K562 (cell line): ENCODE measurements at places on chromosomes 4 and X. TPM values are rescaled to one million over a fixed set of nuclear protein-coding genes. Genes with fewer than 3 reads are reported as not detected.

- no peak for DNase-seq
- no peaks in the 10 kb centered on the region for H3K36me3 ChIP-seq
- H3K27ac ChIP-seq = no peak overlapping the region
- no peaks in the 10 kb centered on the region; the same call in 2 of the 3 replicates for H3K4me1 ChIP-seq
- no peaks in the 10 kb centered on the region for H3K27me3 ChIP-seq
These were observed 69.4 kb upstream of the ACSL1 start for GRCh38 chr4:184895012-184895695.

DNA sequence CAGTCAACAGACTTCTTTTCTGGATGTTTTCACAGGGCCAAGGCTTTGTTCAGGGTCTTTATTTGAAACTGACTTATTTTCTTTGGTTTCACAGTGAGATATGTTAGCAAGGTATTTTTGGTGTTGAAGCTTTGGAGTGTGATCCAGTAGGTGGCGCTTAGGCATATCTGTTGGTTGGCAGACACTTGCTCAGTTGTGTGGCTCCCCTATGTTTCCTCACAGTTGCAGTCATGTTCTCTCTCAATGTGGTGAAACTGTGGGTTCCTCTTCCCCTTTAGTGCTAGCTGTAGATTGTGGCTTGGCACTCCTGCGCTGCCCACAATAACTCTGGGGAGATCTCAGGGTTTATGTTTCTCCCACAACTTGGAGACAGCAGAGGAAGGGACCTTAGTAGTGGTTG lies 460.8 kb downstream of the SLITRK2 start:
- H3K27ac ChIP-seq = no peak overlapping the region
- no peak for DNase-seq
- H3K36me3 ChIP-seq = no peaks in the 10 kb centered on the region
- H3K4me3 ChIP-seq = no peak overlapping the region
- no peaks in the 10 kb centered on the region for H3K27me3 ChIP-seq
- H3K4me1 ChIP-seq = no peaks in the 10 kb centered on the region

- no peaks in the 10 kb centered on the region for H3K4me1 ChIP-seq
- no peak for DNase-seq
- no peaks in the 10 kb centered on the region for H3K36me3 ChIP-seq
These were observed 258.8 kb downstream of the ARHGAP24 start for GRCh38 chr4:85733798-85734197.

- H3K27ac ChIP-seq = no peak overlapping the region
- no peak overlapping the region for H3K4me3 ChIP-seq
- no peaks in the 10 kb centered on the region for H3K36me3 ChIP-seq
- DNase-seq = no peak
- peaks cover 20% of the 10 kb centered on the region for H3K4me1 ChIP-seq
These were observed 24.1 kb downstream of the FGFRL1 start for GRCh38 chr4:1035510-1035909.

DNA sequence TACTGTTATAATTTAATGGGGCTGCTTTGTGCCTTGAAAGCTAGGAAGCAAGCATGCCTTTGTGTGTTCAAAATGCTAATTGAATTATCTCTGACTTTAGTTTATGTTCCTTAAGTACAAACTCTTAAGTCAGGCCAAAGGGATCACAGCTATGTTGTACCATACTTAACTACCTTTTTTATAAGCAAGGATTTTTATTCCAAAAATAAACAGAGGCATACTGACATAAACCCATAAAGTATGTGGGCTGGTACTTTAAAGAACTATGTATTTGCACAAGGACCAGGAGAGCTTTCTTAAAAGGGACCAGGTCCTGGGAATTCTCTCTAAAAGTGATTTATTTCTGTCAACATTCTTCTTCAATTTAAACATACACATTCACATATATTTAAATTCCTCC lies 57.8 kb upstream of the HCCS start:
- no peaks in the 10 kb centered on the region for H3K4me1 ChIP-seq
- H3K27me3 ChIP-seq = no peaks in the 10 kb centered on the region
- no peak for DNase-seq
- no peaks in the 10 kb centered on the region for H3K36me3 ChIP-seq
- H3K4me3 ChIP-seq = no peak overlapping the region
- no peak overlapping the region for H3K27ac ChIP-seq

DNA sequence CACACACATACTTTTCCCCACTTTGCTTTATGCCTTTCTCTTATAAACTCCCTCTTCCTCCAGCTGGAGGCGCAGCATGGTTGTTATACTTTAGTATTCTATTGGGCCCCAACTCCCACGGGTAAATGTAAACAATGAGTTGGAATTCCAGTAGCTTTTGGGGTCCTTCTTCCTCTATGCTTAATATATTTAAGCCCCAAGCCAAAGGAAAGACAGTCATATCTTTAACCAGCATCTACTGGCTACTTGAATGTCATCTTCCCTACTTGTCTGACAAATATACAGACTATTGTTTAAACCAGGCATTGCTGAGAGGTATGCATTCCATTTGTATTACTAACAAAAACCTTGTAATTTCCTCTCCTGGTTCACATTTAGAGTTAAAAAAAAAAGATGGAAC lies 72.9 kb downstream of the WDR19 start:
- no peaks in the 10 kb centered on the region for H3K27me3 ChIP-seq
- H3K27ac ChIP-seq = no peak overlapping the region
- DNase-seq = peak; percentile 16

- peaks cover 14% of the 10 kb centered on the region; the same call in 2 of the 3 replicates for H3K27me3 ChIP-seq
- no peaks in the 10 kb centered on the region for H3K36me3 ChIP-seq
- H3K4me1 ChIP-seq = no peaks in the 10 kb centered on the region
- H3K27ac ChIP-seq = no peak overlapping the region
- no peak for DNase-seq
- H3K4me3 ChIP-seq = no peak overlapping the region
These were observed 49.0 kb downstream of the CRMP1 start for GRCh38 chr4:5843573-5844530.

DNA sequence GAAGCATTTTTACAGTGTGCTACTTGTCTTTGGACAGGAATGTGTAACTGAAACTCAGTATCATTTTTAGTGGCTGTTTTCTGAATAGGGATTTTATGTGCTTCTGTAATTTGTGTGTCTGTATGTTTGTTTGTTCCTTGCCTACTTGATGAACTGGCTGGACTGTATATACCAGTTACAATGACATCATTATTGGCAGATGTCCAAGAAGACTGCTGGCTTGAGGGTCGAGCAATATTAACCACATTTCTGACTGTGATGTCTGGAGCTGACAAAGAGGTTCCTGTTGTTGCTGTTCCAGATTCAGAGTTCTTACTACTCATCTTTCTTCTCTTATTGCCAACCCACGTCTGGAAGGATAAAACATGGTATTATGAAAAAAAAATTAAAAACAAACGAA lies 33.0 kb downstream of the HDX start:
- DNase-seq = no peak
- no peaks in the 10 kb centered on the region for H3K4me1 ChIP-seq
- H3K4me3 ChIP-seq = no peak overlapping the region
- H3K36me3 ChIP-seq = no peaks in the 10 kb centered on the region
- H3K27ac ChIP-seq = no peak overlapping the region

GRCh38 chrX:12979026-12979607 lies 4.2 kb downstream of the TMSB4X start:
- H3K27ac ChIP-seq = peak overlapping the region; percentile 39; the same call in 2 of the 3 replicates
- no peaks in the 10 kb centered on the region; the same call in none of the 2 replicates for H3K4me1 ChIP-seq
- no peaks in the 10 kb centered on the region for H3K27me3 ChIP-seq
- H3K4me3 ChIP-seq = no peak overlapping the region
- no peak for DNase-seq
- H3K36me3 ChIP-seq = peaks cover 12% of the 10 kb centered on the region; the same call in 2 of the 3 replicates

- no peak overlapping the region for H3K4me3 ChIP-seq
- H3K4me1 ChIP-seq = no peaks in the 10 kb centered on the region
- no peaks in the 10 kb centered on the region for H3K36me3 ChIP-seq
- no peaks in the 10 kb centered on the region for H3K27me3 ChIP-seq
- no peak for DNase-seq
These were observed 639.9 kb downstream of the SPOCK3 start for GRCh38 chr4:166594326-166594946.

GRCh38 chr4:40923316-40924095 lies 173.8 kb downstream of the NSUN7 start:
- H3K27ac ChIP-seq = no peak overlapping the region
- no peaks in the 10 kb centered on the region; the same call in 2 of the 3 replicates for H3K4me1 ChIP-seq
- H3K27me3 ChIP-seq = peaks cover 28% of the 10 kb centered on the region
- H3K4me3 ChIP-seq = no peak overlapping the region
- H3K36me3 ChIP-seq = no peaks in the 10 kb centered on the region
- DNase-seq = no peak

DNA sequence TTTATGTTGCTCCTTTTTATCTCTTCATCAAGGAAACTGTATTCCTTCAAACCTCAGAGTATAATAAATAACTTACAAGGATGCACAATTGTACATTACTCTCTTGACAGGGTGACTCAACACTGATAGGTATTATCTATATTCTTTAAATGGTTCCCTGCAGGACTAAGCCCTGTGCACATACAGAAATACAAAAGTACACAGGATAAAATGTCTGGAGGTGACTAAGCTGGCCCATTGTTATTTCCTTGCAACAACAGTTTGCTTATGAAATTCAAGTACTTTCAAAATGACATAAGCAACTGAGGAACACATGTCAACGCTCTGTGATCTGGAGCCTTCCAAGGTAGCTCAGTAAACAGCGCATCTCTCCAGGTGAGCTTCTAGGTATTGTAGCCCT lies 83.8 kb upstream of the RPL34 start:
- no peak overlapping the region for H3K4me3 ChIP-seq
- peaks cover 2% of the 10 kb centered on the region; the same call in 2 of the 3 replicates for H3K27me3 ChIP-seq
- no peak overlapping the region for H3K27ac ChIP-seq
- no peak for DNase-seq
- H3K4me1 ChIP-seq = no peaks in the 10 kb centered on the region

DNA sequence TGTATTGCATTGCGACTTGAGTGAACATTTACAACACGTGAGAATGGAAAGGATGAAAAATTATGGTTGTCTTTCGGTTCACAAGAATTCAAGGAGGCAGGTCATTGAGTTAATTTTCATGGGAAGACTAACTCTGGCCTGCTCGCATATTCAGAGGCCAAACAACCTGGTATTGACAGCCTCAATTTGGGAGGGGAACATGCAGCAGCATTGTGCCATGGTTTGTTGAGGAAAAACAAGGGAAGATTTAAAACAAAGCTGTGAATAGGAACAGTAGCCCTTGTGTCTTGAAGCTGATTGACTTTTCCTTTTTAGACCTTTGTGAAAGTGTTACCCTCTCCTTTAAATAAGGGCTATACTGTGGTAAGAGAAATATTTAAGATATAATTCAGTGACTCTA lies 31.9 kb downstream of the FAT4 start:
- H3K36me3 ChIP-seq = no peaks in the 10 kb centered on the region
- no peaks in the 10 kb centered on the region for H3K4me1 ChIP-seq
- H3K4me3 ChIP-seq = no peak overlapping the region

DNA sequence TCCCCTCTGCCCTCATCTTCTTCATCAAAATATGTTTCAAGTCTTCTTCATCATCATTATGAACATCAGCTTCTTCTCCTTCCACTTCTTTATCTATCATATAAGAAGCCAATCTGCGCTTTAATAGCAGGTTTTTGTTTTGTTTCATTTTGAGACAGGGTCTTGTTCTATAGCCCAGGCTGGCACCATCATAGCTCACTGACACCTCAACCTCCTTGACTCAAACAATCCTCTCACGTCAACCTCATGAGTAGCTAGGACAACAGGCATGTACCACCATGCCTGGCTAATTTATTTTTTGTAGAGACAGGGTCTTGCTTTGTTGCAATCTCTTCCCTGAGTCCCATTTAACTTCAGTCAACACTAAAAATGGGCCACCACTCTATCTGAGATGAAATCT lies 27.0 kb downstream of the PRDM5 start:
- H3K4me1 ChIP-seq = no peaks in the 10 kb centered on the region
- H3K27ac ChIP-seq = no peak overlapping the region

DNA sequence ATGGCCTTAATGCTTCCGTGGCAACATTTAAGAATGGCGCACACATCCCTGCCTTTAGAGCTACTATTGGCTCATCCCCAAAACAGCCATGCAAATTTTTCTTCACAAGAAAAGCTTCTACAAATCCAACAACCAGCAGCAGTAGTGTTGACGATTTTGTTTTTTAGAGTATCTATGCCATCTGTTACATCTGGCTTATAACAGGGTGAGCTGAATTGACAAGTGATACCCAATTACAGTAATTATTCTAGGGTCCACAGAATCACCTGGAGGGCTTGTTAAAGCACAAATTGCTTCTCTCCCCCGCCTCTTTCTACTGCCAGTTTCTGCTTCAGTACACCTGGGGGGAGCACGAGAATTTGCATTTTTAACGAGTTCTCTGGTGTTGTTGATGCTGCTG lies 34.1 kb downstream of the DCHS2 start:
- peaks cover 59% of the 10 kb centered on the region for H3K4me1 ChIP-seq
- no peaks in the 10 kb centered on the region for H3K27me3 ChIP-seq
- no peak overlapping the region; the same call in 2 of the 3 replicates for H3K27ac ChIP-seq
- no peak overlapping the region for H3K4me3 ChIP-seq
- no peak for DNase-seq

- no peaks in the 10 kb centered on the region for H3K36me3 ChIP-seq
- no peaks in the 10 kb centered on the region for H3K27me3 ChIP-seq
- no peak for DNase-seq
- no peak overlapping the region for H3K4me3 ChIP-seq
These were observed 16.8 kb upstream of the THOC2 start for GRCh38 chrX:123749643-123750042.

DNA sequence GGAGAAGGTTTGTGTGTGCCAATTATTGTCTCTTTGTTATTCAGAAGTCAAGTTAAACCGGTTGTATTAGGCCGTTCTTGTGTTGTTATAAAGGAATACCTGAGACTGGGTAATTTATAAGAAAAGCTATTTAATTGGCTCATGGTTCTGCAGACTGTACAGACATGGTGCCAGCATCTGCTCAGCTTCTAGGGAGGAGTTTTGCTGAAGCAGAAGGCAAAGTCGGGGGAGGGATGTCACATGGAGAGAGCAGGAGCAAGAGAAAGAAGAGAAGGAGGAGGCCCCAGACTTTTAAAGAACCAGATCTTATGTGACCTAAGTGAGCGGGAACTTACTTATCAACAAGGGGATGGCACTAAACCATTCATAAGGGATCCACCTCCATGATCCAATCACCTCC lies 349.3 kb upstream of the PCDH18 start:
- H3K27me3 ChIP-seq = no peaks in the 10 kb centered on the region
- no peaks in the 10 kb centered on the region for H3K36me3 ChIP-seq
- no peak for DNase-seq
- H3K27ac ChIP-seq = no peak overlapping the region

GRCh38 chrX:45517090-45517973 lies 316.7 kb upstream of the DIPK2B start:
- H3K36me3 ChIP-seq = no peaks in the 10 kb centered on the region
- no peaks in the 10 kb centered on the region for H3K4me1 ChIP-seq
- no peak for DNase-seq

GRCh38 chrX:124238268-124238667 lies 94.2 kb upstream of the TEX13D start:
- H3K4me1 ChIP-seq = no peaks in the 10 kb centered on the region
- no peak for DNase-seq
- no peak overlapping the region for H3K4me3 ChIP-seq
- no peaks in the 10 kb centered on the region for H3K27me3 ChIP-seq
- H3K27ac ChIP-seq = no peak overlapping the region

The CSAG3 gene
- 18.3 and 21.1 TPM in 2 replicates for polyA plus RNA-seq

The EMCN gene
- polyA plus RNA-seq = not detected in 2 replicates

The BMPR1B gene
- polyA plus RNA-seq = not detected in 2 replicates

The FMR1NB gene
- 2.6 and 5.1 TPM in 2 replicates for polyA plus RNA-seq

The FHIP1A gene
- polyA plus RNA-seq = 0.01 TPM in 1 of 2 replicates, not detected in the other

The CD38 gene
- polyA plus RNA-seq = not detected in 2 replicates

The EXOC1L gene
- polyA plus RNA-seq = 1.1 TPM in 2 replicates

The ENPP6 gene
- not detected in 2 replicates for polyA plus RNA-seq

The CLCN4 gene
- 0.08 TPM in 1 of 2 replicates, not detected in the other for polyA plus RNA-seq

The TAPT1 gene
- polyA plus RNA-seq = 15.2 and 16.6 TPM in 2 replicates

The CENPU gene
- polyA plus RNA-seq = 74.3 and 84.3 TPM in 2 replicates

The TKTL2 gene
- polyA plus RNA-seq = 0.23 TPM in 1 of 2 replicates, not detected in the other

The SATL1 gene
- polyA plus RNA-seq = 0.03 and 0.05 TPM in 2 replicates

The PLP1 gene
- polyA plus RNA-seq = not detected in 2 replicates

The PCYT1B gene
- polyA plus RNA-seq = 0.03 and 0.07 TPM in 2 replicates
